ENCODE measurements at places on chromosomes 3 and 15.

DNA sequence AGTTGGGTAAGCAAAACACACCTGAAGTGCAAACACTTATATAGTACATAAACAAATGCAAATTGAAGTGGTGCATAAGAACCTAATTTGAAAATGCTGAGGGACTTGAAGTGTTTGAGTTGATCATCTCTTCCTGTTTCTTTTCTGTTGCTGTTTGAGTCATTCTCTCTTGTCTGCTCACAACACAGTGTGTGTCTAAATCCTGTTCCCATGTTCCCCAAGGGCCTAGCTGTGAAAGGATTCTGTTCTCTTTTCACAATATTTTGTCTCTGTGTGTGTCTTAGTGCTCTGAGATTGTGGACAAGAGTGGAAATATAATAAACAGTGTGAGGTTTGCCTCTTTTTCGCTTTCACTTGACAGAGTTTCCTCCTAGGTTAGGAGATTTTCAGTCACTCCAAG is 6.1 kb downstream of the CD96 start:
- DNase-seq, result no peak

GRCh38 chr3:48423241-48423882 is 6.5 kb downstream of the PLXNB1 start:
- DNase-seq, result no peak

DNA sequence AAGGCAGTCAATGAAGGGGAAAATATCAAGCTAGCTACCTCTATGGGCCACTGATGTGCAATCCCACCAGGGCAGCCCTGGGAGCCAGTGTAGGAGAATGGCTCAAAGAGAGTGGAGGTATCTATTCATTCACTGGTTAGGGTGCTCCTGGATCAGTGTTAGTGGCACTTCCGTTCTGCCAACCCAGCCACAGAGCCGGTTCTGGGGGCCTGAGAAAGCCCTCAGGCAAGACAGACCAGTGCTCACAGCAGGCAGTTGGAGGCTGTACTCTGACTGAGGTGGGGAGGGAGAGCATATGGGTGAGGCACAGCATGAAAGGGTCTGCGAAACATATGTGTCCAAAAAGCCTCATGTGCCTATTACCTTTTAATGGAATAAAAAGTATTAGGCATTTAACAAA is 109.3 kb downstream of the KCNMB2 start:
- DNase-seq, result no peak

DNA sequence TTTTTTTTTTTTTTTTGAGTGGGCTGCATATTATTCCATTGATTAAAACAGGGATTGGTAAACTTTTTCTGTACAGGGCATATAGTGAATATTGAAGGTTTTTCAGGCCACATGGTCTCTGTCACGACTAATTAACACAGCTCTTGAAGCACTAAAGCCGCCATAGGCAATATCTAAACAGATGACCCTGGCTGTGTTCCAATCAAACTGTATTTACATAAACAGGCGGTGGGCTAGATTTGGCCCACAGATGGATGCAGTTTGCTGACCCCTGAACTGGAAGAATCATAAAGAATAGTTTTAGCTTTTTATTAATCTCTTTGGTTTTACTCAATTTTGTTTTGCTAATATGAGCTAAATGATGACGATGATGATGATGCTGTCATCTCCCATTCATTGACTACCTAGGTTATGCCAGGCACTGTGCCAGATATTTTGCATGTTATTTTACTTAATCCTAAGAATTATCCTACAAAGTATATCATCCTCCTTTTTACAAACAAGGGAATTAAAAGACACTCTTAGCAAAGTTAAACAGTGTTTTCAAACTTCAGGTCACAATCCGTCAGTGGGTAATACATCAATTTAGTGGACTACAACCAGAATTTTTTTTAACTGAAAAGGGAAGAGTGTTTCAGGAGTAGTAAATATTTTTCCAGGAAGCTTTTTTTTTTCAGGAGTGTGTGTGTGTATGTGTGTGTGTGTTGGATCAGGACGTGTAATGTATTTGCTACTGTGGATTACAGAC is 54.3 kb downstream of the LMCD1 start:
- peak; percentile 64 for DNase-seq

DNA sequence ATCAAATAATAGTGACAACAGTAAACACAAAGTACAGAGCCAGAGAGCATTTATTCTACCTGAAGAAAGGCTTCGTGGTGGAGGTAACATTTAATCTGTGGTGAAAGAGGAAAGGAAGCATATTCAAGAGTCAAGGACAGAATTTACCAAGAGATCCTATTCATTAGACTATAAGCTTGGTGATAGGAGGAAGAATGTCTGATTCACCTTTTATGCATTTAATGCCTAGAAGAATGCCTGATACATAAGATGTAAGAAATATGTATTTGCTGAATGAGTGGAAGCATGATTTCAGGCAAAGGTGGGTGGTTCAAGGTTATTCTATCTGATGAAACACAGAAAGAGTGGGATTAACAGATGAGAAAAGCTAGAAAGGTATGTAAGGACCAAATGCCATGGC is 119.8 kb downstream of the SERPINI1 start:
- DNase-seq, result no peak

DNA sequence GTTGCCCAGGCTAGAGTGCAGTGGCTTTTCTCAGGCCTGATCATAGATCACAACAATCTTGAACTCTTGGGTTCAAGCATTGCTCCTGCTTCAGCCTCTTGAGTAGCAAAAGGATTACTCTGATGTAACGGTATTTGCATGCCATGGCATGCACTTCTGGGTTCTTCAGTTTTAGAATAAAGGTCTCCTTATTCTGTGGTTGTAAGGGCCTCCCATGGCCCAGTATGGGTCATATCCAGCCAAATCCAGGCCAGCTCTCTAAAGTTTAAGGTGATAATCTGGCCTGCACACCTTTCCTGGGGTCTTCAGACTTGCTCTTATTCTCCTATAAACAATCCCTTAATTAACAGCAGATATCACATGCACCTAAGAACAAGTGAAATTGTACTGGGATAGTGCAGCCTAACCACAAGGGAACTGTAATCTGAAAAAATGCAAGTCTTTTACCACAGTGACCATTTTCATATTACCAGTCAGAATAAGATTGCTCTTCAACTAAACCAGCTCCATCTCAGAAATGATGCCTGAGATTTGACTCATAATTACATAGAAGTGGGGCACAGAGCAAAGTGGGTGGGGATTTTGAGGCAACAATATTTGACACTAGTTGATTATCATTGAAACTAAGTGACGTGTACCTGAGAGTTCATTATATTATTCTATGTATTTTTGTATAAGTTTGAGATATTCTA is 25.4 kb downstream of the COMMD2 start:
- DNase-seq, result no peak

GRCh38 chr3:167930453-167930852 is 165.3 kb downstream of the GOLIM4 start:
- no peak for DNase-seq

DNA sequence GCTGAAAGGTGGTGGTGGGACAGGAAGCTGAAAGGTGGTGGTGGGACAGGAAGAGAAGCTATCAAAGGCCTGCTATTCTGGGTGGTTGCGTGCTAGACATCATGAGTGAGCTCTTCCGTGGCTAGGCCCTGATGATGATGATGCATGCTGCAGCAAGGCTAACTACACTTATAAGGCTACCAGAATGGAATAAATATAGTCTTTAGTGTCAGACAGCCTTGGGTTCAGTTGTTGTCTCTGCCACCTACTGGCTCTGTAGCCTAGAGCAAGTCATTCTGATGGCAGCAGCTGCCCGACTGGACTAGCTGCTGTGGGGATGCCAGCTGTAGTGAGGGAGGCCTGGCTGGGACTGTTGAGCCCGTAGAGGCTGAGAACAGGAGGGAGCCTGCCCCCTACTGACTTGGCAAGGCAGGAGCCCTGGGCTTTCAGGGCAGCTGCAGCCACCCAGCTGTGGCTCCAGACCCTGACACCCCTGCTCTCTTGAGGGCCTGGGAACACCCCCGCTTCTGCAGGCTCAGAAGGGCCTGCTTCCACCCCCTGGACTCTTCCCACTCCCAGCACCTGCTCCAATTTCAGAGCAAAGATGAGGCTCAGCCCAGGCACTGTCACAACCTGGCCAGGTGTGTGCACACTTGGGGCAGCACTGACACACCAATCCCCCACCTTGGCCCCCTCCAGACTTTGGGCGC is 21.4 kb upstream of the ZBED2 start:
- DNase-seq, result no peak

DNA sequence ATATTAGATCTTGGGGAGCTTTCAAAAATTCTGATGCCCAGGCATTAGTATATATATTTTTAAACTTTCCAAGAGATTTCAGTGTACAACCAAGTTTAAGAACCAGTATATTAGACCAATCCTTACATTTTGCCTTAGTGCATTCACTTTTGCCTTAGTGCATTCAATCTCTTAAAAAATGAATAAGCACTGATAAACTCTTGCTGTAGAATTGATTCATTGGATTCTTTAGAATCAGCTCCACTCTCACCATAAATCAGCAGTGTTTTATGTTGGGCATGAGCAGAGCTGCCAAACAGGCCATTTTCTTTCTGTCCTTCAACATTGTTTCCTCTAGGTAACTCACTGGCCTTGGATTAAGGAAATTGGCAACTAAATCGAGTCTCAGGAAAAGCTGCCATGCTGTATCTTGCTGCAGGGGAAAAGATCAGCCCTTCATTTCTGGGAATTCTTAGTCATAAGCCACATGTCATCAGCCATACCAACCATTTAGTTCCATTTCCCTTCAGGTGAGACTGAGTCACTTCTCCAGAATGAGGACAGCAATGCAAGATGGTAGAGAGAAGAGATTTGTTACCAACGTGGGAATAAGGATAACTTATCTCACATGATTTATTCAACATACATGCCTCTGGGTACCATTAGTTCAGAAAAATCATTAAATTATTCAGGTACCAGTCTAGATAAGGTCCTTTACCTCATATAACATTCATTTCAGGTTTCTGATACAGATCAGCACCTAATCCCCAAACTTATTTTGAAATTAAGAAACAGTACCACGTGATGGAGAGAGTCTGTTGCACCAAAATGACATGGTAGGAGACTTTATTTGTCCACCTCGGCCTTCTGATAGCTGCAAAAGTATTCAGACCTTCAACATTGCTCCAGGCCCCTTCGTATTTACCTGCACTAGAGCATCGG is 192.5 kb downstream of the P3H2 start:
- no peak for DNase-seq

GRCh38 chr3:189685860-189686259 is 54.7 kb downstream of the TP63 start:
- no peak for DNase-seq

GRCh38 chr3:24222165-24222805 is 272.4 kb downstream of the THRB start:
- no peak for DNase-seq

- no peak for DNase-seq
Measured at GRCh38 chr15:61144055-61144454, 85.0 kb downstream of the RORA start.

All from NCI-H524 treated with DMSO at 0.1 percent for 48 hours (cell line).